HepG2 (cell line): ENCODE measurements at places on chromosomes 7 and 10. TPM values are rescaled to one million over a fixed set of nuclear protein-coding genes. Genes with fewer than 3 reads are reported as not detected.
A peak's percentile ranks its signal among the peaks of the same experiment; 100 is the strongest.

The LAMB1 gene
- polyA plus RNA-seq = 124 and 127 TPM in 2 replicates

The SLC18A3 gene
- polyA plus RNA-seq = not detected in 2 replicates

The CALML5 gene
- not detected in 2 replicates for polyA plus RNA-seq

The OR2AE1 gene
- polyA plus RNA-seq = 0.07 TPM in 1 of 2 replicates, not detected in the other

The ENO4 gene
- not detected in 2 replicates for polyA plus RNA-seq

The HK1 gene
- 1.3 and 1.5 TPM in 2 replicates for polyA plus RNA-seq

The MYOF gene
- polyA plus RNA-seq = 0.17 and 0.18 TPM in 2 replicates

The MLXIPL gene
- polyA plus RNA-seq = 60.1 and 66.2 TPM in 2 replicates

The TEX36 gene
- not detected in 2 replicates for polyA plus RNA-seq

DNA sequence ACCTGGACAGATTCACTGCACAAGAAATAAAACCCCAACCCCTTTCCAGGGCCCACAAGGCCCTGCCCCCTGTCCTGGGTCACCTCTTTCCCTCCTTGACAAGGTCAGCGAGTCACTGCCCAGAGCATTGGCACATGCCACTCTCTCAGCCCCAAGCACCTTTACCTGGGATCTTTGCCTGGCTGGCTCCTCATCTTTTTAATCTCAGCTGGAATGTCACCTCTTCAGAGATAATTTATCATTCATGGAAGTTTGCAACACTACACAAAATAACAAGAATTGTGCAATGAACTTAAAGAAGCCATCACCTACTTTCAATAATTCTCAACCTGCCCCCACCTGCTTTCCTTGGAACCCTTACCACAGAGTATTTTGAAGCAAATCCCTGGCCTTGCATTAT is 19.2 kb downstream of the ANTXRL start:
- no peak for DNase-seq

- DNase-seq = no peak
Measured at GRCh38 chr7:142301299-142301698, 43.4 kb upstream of the PRSS58 start.

DNA sequence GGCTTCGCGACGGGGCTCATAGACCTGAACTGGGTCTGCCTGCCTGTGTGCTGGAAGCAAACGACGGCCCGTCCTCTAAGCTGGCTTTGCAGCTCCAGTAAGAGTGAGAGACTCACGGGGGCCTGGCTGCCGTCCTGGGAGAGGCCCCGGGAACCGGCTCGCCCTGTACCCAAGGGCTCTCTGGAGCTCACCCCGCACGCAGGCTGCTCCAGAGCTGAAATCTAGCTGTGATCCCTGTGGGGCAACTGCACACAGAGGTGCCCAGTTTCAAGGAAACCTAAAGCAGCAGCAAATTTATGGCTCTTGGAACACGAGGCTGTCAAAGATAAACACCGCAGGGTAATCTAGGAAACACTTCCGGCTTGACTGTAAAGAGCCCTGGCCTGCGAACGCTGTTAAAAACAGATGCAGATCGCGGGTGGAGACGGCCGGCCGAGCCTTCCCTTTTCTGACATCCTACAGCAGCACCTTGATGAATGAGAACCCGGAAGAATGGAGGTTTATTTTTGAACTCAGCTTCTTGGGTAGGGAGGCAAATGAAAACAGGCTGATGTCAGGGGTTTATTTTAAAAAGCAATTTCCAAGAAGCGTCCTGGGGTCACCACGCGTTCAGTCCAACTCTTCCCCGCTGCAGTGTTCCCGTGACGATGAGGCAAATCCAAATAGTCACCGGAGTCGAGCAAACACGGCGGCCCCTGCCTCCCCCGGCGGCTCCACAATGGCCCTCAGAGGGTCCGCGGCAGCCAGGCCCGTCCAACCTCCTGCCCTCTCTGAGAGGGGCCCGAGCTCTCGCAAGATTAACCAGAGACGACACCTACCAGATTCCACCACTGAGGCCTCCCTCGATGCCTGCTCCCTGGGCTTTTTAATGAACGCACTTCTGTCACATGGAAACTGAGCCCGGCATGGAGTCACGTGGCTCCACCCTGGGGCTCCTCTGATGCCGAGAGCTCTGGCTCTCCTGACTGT is 29.6 kb downstream of the AMZ1 start:
- DNase-seq = no peak

DNA sequence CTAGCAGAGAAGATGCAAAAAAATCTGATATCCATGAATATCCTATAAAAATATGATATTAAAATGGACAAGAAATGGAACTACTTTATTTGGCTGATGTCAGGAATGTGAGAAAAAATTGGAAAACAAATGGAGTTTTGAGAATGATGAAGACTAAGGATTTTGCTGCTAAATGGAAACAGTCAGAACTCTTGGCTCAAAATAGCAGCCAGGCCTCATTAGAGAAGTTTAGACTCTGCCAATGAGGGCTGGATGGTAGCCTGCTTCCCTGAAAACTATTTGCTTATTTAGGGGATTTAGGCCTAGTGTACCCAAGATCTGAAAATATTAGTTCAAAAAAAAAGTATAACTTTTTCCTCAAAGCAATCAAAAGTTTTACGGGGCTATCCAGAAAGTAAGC is 458.5 kb downstream of the TFEC start:
- DNase-seq = no peak

GRCh38 chr7:20449176-20449575 is 118.5 kb downstream of the ITGB8 start:
- DNase-seq = no peak

- no peak for DNase-seq
Measured at GRCh38 chr7:90951986-90952954, 312.0 kb upstream of the FZD1 start.

DNA sequence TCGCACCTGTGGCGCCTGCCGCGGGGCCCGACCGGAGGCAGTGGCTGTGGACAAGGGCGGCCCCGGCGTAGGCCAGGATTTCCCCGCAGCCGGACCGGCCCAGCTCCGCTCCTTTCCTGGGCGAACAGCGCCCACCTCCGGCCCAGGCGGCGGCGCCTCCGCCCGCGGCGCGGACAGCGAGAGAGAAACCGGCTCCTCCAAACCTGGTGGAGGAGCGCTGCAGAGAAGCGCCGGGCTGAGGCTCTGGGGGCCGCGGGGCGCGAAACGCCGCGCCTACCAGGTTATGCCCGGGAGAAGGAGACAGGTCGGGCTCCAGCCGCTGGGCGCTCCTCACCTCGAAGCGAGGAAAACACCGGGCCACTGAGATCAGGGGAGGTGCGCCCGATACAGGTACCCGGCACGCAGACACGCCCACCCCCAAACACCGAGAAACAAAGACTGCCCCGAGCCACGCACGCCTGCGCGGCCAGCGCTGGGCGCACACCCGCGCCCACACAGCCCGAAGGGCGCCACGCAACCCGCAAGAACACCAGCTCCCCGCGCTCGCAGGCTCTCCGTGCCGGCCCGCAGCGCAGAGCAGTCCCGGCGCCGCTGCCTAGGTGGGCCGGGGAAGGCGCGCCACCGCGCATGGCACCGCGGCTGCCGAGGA is 3.3 kb downstream of the GRID1 start:
- no peak for DNase-seq

GRCh38 chr10:108560488-108560887 is 1362.8 kb downstream of the XPNPEP1 start:
- DNase-seq = no peak

GRCh38 chr10:110387983-110388686 is 83.4 kb upstream of the SMNDC1 start:
- no peak for DNase-seq

DNA sequence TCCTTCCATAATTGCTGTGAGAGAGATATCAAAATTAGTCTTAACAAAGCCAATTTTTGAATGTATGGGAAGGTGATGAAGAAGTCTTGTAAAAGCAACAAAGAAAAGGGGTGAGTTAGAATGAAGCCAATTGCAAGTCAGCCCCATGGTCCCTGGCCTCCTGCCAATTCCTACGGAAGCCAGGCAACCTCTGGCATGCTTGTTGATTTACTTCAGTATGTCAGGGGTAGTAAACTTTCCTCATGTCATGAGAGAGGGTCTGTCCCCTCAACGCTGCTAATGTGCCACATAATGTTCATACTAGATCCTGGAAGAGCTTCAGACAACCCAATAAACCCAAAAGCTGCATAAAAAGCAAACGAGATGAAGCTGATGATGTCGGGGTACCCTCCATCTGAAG is 159.1 kb upstream of the YAE1 start:
- DNase-seq = no peak

DNA sequence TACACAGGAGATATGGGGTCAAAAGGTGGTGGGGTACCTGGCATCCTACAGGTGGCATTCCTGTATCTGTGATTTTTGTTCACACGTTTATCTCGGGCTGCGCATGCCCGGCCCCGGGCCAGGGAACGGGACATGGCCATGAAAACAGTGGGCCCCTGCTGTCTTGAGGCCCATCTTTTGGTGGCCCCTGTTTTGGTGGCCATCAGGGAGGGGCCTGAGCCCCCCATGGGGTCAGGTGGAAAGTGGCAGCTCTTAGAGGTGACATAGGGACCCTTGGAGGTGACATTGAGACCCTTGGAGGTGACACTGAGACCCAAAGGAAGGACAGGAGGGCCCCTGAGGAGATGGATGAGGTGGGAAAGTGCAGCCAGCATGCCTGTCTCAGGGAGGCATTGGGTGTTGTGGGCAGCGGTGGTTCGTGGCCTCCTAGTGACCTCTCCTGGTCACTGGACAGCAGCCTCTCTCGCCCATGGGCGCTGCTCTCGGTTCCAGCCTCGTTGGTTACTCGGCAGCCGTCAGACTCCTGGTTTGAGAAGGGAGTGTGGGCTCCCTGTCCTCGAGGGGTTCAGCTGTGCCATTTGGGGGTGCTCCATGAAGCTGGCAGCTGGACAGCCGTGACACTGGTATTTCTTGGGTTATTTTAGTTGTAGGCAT is 39.9 kb downstream of the INPP5A start:
- DNase-seq = peak; percentile 32

DNA sequence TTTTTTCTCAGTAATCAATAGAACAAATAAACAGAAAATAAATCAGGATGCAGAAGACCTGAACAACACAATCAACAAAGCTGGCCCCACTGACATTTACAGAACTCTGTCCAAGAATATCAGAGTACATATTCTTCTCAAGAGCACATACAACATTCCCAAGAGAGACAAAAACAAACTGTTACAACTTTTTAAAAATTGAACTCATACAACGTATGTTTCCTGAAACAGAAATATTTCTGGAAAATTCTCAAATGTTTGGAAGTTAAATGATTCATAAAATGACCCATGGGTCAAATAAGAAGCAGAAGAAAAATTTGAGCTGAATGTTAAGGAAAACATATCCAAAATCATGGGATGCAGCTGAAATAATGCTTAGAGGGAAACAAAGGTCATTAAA is 93.9 kb upstream of the VIPR2 start:
- no peak for DNase-seq

GRCh38 chr10:120897343-120897742 is 46.2 kb downstream of the WDR11 start:
- peak; percentile 44 for DNase-seq

DNA sequence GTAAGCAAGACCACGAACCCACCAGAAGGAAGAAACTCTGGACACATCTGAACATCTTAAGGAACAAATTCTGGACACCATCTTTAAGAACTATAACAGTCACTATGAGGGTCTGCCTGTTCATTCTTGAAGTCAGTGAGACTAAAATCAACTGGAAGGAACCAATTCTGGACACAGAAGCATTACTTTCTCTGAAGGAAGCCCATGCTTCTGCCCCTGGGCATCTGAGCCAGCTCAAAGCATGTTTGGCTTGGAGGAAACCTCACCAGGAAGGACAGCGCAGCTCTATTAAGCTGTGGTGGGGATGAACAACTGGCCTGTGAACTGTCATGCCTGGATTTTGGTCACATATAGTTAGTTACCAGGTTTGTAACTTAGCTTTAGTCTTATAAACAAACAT is 132.4 kb upstream of the GDF10 start:
- DNase-seq = no peak

GRCh38 chr10:95279042-95279820 is 11.6 kb downstream of the PDLIM1 start:
- no peak for DNase-seq

GRCh38 chr10:110661292-110661691 is 17.2 kb downstream of the RBM20 start:
- no peak for DNase-seq

DNA sequence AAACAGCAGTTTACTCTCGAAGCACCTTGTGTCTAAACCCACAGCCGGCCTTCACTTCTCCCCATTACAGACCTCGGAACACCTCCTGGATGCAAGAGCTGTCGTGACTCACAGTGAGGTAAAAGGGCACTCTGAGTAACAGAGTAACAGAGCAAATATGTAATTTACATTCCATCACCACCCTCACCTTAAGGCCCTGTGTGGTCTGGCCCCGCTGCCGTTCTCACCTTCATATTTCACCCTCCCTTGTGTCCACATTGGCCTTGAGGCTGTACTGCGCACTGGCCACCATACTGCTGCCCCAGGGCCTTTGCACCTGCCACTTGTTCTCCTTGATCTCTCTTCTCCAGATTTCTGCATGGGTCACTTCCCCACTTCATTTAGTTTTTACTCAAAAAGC is 12.6 kb downstream of the FFAR4 start:
- peak; percentile 60 for DNase-seq

DNA sequence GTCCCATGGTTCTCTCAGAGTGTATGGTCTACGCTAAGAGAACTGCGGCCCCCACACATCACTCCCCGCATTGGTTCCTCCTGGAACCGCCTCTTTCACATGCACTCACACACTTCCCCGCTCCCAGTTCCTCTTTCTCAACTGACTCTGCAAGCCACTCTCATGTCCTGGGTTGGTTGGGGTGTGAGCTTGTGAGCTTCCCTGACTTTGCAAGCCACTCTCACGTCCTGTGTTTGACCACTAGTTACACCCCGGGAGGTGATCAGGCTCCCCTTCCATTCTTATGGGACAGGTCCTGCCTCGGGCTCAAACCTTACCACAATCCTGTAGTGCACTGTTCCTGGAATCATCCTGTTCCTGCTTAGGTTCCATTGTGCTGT is 105.0 kb downstream of the TRIM24 start:
- DNase-seq = no peak

DNA sequence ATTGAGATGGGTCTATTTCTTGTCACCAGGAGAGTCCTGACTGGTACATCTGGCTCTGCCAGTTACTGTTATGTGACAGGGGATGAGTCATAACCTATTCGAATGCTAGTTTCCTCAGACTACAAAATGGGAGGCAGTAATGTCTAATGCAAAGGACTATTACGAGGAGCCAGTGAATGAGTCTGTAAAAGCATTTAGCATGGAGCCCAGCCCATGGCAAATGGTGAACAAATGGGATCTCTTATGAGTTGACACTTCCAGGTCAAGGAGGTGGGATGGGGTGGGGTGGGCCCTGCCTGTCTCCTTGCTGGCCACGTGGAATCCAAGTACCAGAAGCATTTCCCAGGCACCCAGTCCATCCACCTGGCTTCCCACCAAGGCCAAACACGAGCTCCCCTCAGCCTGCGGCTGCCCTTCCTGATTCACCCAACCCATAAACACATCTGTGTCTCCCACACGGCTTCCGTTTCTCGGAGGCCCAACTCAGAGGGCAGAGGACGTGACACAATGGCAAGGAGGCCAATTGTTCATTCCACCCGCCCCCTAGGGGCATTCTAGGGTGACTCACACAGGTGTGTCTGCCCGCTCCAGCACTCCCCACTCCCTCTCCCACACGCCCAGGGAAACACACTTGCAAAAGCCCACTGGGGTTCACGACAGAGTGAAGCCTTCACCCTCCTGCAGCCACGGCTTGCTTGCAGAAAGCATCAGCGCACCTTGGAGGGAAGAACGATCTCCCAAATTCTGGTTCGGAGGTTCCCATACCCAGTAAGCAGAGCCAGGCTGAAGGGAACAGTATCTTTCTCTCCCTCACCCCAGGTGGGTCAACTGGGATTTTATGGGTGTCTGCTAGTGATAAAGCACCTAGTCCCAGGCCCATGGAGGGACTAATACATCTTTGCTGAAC is 109.8 kb downstream of the SH3PXD2A start:
- DNase-seq = no peak
